ENCODE measurements at places on chromosomes 2 and 18. TPM values are rescaled to one million over a fixed set of nuclear protein-coding genes. Genes with fewer than 3 reads are reported as not detected.
A peak's percentile ranks its signal among the peaks of the same experiment; 100 is the strongest.

The IL1RN gene
- not detected for total RNA-seq

The C18orf54 gene
- 3.3 TPM for total RNA-seq

The ALPI gene
- not detected for total RNA-seq

The FN1 gene
- 3,444 TPM for total RNA-seq

The MYO7B gene
- under 0.01 TPM for total RNA-seq

The TEX44 gene
- not detected for total RNA-seq

The IL1F10 gene
- not detected for total RNA-seq

The TMEM37 gene
- total RNA-seq, result 2.6 TPM

DNA sequence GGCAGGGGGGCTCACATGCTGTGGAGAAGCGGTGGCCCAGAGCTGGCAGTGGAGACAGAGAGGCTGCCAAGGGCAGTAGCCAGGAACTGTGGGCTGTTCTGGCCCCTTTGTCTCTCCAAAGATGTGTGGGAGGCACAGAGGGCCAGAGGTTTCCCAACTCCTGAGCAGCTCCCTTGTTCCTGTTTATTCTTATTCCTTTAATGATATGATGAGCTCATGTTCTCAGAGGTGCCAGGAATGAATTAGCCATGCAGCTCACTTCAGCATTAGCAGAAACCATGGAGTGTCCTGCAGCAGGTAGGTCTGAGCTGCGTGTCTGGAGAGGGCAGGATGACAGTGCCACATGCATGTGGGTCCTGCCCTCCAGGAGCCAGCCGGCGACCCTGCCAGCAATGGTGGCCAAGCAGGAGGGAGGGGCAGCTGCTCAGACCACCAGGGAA, 77.9 kb upstream of the FZD7 start:
- peak; percentile 74 for DNase-seq

- DNase-seq, result no peak
These were observed 197.5 kb upstream of the RAB6C start for GRCh38 chr2:129781749-129782632.

DNA sequence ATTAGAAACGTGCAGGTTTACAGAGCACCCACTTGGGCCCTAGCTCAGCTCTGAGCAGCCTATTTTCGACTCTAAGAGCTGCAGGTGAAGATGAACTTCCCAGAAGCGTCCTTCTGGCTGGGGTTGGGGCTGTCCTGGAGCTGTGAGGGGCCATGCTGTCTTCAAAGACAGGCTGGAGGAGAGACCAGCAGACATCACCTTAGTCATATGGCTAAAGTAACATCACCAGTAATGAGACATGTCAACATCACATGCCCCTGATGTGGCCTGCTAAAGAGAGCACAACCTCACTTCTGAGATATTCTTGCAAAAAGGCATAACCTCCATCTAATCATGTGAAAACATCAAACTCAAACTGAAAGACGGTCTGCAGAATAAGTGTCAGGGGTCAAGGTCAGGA, 87.2 kb upstream of the ZNF532 start:
- no peak for DNase-seq

GRCh38 chr2:16943279-16943958, 277.8 kb upstream of the CYRIA start:
- no peak for DNase-seq

- DNase-seq, result no peak
These were observed 218.8 kb downstream of the AGPS start for GRCh38 chr2:177611310-177611886.

GRCh38 chr2:70941701-70942100, 6.0 kb downstream of the ATP6V1B1 start:
- DNase-seq, result no peak

DNA sequence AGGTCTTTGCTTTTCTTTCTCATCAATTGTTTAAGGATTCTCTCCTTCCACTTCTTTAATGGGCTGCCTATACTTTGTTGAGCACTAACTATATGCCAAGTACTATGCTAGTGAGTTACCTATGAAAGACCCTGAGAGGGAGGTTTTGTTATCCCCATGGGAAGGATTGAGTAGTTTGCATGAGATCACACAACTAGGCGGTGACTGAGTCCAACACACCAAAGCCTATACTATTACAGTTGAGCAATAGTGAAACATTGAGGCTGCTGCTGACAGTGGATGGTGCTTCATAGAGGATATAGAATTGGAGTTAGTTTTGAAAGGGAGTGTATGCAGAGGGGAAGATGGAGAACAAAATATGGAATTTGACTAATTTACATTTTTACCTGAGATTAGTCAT, 15.8 kb downstream of the NABP1 start:
- no peak for DNase-seq

GRCh38 chr2:240561325-240561971, 1.3 kb downstream of the DUSP28 start:
- peak; percentile 71 for DNase-seq

DNA sequence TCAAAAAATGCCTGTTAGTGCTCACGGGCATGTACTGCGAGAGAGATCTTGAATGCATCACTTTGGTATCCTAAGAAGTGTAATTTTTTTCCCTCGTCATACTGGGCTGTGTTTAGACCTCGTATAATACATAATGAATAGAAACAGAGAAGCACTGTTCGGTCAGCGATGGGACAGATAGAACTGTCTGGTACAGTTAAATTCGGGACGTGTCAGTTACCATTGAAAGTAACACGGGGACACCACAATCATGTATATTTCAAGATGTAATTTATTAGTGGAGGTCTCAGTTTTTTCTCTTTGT, 1.8 kb downstream of the PKP4 start:
- DNase-seq, result no peak

DNA sequence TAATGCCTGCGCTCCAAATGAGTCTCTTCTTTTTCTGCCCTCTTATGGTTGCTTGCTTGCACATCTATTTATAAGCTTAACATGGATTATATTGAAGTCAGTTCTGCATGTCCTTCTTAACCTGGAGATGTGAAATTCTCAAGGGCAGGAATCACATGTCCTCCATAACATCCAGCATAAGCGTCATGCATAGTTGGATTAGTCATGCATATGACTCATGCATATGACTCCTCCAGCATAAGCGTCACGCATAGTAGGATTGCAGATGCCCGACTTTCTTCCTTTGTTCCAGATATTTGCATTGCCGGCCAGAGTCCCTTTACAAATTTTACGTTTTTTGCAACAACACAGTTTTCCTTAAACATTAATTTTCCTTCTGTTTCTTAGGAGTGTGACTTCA, 308.6 kb downstream of the TGIF1 start:
- peak; percentile 87 for DNase-seq
